Liver (tissue), 10 donors: ENCODE measurements at places on chromosomes 1 and 21. TPM values are rescaled to one million over a fixed set of nuclear protein-coding genes. Genes with fewer than 3 reads are reported as not detected.

DNA sequence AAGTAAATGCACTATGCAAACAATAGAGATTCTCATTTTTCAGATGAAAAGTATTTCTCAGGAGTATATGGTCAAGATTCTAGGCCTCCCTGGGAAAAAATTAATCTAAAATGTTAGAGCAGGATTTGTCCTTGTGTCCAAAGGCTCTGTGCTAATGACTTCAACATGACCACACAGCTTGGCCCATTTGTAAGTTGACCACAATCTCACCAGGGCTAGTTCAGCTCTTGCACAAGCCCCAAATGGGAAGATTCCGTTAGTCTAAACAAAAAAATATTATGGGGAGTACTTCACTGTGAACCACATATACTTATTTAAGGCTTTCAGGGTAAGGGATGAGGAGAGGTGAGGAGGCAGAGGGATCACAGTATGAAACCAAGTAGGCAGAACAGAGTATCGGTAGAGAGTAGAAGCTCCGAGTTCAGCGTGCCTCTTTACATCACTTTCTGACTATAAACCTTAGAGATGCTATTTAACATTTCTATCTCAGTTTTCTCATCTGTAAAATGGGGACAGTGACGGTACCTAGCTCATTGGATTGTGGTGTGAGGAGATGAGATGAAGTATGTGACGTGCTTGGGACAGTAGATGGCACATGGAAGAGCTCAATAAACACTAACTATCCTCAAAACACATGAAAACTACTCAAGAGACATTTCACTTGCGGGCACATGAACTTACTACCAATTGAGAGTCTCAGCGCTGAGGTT is 37.8 kb upstream of the CTTNBP2NL start:
- DNase-seq: no peak

The TBX15 gene
- 5.0 TPM for polyA plus RNA-seq

The CFAP126 gene
- not detected for polyA plus RNA-seq

The CHODL gene
- not detected for polyA plus RNA-seq

- DNase-seq: no peak
Observed at GRCh38 chr1:60279798-60280197, 206.2 kb upstream of the C1orf87 start.

GRCh38 chr1:107145637-107146036 is 4.8 kb downstream of the NTNG1 start:
- no peak for DNase-seq
